Activated naive CD8-positive, alpha-beta T cell treated with anti-CD3 and anti-CD28 coated beads for 36 hours (primary cell): ENCODE measurements at places on chromosomes 2 and 18.

DNA sequence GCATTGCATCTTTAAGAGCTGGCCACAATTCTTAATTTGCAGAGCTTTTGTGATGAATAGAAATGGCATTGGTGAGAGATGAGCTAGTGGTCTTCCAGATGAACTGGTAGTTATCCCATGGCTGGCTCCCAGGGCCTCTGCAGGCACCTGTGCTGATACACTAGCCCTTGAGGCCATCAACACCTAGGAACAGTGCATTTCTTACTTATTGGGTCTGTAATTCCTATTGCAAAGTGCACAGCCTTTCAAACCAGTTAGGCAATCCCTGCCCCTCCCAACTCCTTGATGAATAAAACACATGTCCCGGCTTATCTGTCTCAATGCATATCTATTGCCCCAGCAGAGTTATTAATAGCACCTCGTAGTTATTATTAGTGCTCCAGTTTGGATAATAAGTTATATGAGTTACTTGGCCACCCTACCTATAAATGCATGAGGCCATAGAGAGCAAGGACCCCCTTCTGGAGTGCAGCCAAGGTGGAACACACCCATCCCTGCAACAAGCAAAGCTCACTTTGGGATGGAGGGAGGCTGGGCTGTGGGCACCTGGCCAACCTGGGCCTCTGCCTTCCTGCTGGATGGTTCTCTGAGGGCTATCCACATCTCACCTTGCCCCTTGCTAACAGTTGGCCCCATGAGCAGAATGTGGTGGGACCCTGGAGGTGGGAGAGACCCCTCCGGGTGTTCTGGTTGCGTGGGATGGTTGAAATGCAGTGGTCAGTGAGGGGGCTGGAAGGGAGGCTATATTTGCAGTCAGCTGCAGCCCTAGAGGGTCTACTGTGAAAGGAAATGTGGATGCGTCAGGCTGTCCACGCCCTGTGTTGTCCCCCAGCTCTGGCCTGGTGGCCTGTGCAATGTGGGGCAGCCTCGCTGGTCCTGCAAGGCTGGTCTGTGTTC lies 455.9 kb upstream of the HS6ST1 start:
- no peak for DNase-seq

GRCh38 chr2:30257266-30258214 lies 26.2 kb downstream of the LBH start:
- DNase-seq: no peak

GRCh38 chr2:182672466-182673165 lies 43.4 kb upstream of the DNAJC10 start:
- no peak for DNase-seq

GRCh38 chr2:190578158-190579057 lies 43.9 kb upstream of the NEMP2 start:
- no peak for DNase-seq

DNA sequence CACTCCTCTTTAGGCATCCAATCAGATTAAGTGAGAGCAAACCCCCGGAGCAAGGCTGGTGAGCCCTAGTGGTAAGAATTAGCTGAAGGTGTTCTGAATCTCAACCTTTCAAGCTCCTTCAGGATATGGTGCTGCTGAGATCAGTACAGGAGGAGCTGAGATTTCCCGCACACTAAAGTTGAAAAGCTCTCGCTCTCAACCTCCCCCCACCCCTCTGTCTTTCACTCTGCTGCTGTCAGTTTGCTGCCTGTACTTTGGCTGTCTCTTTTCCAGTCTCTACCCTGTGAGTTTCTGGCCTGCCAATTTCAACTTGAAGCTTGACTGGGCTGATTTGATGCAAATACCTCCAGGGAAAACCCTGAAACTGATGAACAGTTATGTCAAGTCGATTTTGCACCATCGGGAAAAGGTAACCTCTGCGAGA lies 15.7 kb downstream of the ZEB2 start:
- DNase-seq: no peak
